Cardiac septum (tissue), 1 donor: ENCODE measurements at places on chromosomes 4 and X.

DNA sequence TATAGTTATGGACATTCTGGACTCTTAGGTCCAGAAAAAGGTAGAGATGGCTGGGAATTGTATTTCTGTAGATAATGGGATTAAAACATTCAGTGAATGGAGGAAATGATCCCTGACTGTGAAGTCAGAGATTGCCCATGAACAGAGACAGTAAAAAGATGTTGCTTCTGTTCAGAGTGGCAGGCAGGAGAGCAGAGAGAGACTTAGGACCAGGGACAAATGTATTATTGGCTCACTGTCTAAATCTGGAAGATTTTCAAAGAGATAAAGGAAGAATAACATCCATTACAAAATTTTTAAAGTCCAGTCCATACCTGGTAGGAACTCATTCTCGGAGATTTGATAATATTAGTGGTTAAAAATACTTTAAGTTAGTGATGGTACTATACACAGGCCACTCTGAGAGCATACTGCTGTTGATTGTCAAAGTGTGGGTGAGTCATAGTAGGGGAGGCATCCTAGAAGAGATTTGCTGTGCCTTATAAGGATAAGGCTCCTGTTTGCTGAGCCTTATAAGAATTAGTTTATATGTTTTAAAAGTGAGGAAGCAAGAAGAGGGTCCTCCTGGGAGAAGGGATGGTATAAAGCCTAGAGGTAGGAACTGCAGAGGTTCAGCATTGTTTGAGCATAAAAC, 53.0 kb downstream of the JADE3 start:
- no peak for DNase-seq

- DNase-seq: no peak
These were observed 80.2 kb downstream of the GRIA2 start for GRCh38 chr4:157300701-157301100.

- DNase-seq: no peak
These were observed 48.0 kb upstream of the TMEM131L start for GRCh38 chr4:153418121-153418520.

GRCh38 chr4:27182211-27182610, 321.6 kb downstream of the STIM2 start:
- no peak for DNase-seq

- no peak for DNase-seq
These were observed 280.6 kb downstream of the PPP3CA start for GRCh38 chr4:101066626-101067170.

- DNase-seq: no peak
These were observed 36.8 kb downstream of the SRPX2 start for GRCh38 chrX:100680756-100681155.

DNA sequence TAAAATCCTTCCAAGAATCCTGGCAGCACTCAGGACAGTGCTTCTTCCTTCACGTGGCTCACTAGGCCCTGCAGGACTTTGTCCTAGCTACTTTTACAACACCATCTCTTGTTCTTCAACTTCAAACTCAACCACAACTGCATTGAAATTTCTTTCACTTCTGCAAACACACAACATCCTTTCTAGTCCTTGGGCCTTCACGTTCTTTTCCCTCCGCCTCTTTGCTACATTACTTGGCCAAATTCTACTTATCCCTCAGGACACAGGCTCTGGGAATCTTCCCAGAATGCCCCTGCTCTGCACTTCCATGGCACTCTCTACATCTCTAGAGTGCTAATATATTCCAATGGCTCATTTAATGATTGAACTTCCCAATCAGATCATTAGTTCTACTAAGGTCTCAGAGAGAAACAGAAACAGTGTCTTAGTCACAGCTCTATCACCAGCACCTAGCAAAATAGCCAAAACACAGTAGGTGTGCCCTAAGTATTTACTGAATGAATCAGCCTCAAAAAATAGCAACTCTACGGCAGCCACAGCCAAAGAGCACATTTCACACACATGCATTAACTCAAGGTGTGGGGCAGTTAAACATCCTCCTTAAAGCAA, 73.3 kb downstream of the MANBA start:
- no peak for DNase-seq

DNA sequence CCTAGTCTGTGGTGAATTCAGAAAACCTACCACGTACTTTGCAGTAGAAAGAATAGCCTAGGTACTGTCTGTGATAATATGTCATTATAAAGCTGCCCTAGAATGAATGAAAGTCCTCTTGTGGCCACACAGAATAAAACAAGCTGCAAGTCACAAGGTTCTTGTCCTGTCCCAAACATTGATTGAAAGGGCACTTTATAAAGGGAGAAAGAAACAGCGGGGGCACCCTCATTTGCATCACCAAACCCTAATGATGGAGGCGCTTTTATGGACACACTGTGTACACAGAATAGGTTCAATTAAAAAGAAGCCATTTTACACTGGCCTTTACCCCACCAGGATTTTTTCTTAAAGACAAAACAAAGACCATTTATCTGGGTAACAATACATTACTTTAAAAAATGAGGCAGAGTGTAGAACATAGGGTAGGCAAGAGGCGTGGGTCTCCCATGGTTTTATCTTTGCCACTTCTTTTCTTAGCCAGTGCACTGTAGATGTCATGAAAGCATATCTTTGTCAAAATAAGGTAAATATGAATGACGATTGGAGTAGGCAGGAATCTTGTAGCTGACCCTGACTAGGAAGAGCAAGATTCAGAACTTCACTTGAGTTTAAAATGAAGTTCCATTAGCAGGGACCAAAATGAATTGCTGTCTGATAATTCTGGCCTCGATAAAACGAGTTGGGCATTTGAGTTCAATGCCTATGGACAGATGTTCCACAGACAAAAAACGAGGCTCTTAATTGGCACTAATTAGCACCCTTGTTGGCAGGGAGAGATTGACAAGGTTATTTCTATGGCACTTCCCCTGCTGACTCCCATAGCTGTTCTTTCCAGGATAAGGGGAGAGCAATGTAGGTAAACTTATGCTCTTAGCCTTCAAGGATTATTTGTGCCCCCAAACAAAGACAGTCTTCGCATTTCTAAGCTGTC, 365.1 kb downstream of the AFF2 start:
- no peak for DNase-seq

DNA sequence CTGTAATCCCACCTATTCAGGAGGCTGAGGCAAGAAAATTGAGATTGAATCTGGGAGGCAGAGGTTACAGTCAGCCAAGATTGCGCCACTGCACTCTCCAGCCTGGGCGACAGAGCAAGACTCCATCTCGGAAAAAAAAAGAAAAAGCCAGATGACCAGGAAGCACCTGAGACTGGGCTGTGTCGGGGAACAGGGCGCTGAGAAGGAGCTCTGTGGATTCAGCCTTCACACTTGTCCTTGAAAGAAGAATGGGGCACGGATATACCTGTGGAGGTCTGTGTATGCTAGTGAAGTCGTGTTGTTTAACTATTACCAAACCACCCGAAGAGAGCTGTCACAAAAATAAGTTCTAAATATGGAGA, 39.3 kb upstream of the TADA2B start:
- DNase-seq: no peak

DNA sequence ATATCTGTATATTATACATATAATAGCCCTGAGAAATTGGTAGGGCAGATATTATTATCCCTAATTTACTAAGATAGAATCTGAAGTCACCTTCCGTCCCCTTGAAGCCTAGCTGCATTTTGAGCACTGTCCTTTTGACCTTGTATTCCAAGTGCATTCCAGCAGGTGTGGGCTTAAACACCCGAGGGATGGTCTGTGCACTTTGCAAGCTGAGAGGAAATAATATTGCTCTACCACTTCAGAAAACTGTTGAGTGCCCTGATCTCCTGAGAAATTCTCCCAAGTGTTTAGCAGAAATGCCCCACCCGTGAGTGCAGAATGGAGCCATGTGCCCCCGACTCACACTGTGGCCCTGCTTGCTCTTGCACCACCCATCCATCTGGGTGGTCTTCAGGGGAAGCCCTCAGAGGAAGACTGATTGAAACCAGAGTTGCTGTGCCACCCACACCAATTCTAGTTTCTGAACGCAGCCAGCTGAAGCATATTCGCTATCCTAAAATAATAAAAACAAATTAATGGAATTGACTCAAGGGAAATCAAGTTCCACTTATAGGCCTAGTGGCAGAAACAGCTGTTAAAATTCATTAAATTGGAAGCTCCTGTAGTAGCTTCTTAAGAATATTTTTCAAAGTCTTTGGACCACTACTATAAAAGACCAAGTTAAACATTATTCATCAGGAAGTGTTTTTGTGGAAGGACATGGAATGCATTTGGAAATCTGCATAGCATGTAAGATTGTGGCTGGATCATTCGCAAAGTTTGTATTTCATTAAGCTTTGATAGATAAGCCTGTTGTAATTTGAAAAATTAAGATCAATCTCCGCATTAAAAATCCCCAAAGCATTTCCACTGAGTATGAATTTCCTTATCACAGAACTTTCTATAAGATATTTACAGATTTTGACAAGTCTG, 41.3 kb upstream of the PRKG2 start:
- DNase-seq: no peak

DNA sequence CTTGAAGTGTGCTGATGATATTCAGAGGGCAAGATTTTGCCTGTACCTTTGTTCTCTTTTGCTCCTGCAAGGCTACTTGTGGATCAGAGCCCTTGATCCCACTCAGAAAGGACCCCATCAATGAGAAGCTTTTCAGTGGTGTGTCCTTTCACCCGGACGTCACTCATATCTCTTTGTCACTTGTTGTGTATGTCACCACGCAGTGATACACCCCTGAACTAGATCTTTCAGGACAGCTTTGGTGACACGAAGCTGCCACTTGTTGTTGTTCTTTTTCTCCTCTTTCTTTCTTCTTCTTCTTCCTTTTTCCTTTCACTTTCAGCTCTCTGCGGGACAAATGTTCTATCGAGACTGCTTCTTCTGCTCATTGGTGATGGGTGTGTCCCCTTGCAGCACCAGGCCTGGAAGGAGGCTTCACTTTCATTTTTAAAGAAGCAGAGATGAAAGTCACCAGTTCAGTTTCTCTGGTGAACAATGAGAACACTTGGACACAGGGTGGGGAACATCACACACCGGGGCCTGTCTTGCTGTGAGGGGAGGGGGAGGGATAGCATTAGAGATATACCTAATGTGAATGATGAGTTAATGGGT, 83.6 kb downstream of the NBDY start:
- peak; percentile 46 for DNase-seq

DNA sequence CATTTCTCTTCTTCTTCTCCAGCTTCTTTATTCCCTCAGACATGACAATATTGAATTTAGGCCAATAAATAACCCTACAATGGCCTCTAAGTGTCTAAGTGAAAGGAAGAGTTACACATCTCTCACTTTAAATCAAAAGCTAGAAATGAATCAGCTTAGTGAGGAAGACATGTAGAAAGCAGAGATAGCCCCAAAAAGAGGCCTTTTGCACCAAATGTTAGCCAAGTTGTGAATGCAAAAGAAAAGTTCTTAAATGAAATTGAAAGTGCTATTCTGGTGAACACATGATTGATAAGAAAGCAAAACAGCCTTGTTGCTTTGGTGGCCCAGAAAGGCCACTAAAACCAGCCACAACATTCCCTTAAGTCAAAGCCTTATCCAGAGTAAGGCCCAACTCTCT, 146.2 kb upstream of the HHIP start:
- DNase-seq: no peak

GRCh38 chrX:18543738-18544137, 118.3 kb downstream of the CDKL5 start:
- no peak for DNase-seq

DNA sequence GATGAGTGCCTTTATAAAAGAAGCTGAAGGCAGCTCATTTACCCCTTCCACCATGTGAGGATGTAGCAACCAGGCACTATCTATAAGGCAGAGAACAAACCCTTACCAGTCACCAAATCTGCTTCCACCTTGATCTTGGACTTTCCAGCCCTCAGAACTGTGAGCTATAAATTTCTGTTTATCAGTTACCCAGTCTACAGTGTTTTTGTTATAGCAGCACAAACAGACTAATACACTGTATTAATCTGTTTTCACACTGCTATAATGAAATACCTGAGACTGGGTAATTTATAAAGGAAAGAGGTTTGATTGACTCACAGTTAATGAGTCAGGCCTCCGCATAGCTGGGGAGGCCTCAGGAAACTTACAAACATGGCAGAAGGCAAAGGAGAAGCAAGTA, 91.2 kb downstream of the SOWAHB start:
- DNase-seq: no peak

- no peak for DNase-seq
These were observed 128.9 kb upstream of the TMEM164 start for GRCh38 chrX:109873983-109874382.

GRCh38 chr4:112706840-112707207, 69.9 kb downstream of the LARP7 start:
- no peak for DNase-seq

DNA sequence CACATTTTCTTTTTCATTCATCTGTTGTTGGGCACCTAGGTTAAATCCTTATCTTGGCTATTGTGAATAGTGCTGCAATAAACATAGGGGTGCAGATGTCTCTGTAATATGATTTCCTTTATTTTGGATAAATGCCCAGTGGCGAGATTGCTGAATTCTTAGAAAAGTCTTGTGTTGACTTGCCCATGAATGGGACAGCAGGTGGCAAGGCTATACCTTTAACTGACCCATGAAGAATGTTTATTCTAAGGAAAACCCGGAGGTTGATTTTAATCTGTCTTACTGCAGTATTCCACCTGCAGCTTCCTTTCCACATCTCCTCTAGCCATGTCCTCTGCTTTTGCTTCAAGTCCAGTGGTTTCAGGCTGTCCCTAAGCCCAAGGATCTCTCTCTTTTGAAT, 220.6 kb downstream of the SNCA start:
- no peak for DNase-seq

DNA sequence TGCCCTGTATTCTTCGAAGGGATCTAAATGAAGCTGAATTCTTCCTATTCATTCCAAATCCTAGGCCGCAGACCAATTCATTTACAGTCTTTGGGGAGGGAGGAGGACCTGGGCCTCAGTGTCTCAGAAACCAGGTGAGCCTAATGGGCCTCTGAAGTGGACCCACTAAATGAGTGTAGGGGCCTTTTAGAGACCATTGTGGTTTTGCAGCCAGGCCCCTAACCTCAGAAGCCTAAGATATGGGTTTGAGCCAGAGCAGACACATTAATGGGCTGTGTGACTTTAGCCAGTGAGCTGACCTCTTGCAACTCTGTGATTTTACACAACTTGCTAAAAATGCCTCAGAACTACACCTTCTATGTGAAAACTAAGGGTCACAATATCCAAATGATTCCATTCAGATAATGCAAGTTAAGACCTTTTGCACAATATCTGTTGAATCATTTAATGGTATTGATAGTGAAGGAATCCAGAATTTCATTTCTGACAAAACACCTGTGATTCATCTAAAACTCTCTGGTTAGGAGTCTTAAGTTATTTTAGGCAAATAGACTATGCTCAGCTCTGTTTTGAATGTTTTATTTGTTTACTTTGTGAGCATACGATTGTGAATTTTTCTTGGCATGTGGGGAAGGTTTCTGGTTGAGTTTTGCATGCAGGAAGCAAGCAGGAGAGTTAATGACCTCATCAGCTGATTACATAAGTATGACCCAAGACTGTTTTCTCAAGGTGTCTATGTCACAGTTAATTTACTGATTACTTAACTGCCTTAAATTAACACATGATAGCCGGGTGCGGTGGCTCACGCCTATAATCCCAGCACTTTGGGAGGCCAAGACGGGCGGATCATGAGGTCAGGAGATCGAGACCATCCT, 75.0 kb downstream of the EVC start:
- DNase-seq: peak; percentile 58
